ENCODE measurements at places on chromosomes 7 and 10.

DNA sequence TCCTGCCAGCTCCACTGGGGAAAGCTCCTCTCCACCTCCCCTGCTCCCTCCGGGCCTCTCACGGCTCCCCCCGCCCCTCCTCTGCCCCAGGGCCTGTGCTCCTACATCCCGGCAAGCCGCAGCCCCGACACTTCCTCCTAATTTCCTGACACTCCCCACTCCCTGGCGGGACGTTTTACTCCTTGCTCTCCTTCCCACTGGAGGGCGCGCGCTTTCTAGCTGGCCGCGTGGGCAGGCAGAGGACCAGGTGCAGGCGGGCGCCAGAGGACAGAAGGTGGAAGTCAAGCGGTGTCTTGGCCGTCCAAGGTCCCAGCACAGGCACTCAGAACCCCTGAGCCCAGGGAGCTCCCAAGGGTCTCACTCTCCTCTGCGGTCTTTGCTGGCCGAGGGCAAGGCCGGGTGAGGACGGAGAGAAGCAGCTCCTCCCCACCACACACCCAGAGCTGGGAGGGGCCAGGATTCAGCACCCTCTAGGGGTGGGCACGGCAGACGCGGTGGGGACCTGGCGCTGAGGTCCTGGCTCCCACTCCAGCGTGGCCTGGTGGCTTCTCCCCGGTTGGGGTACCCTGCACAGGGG lies 19.1 kb downstream of the ADAM8 start:
- peak; percentile 90 for DNase-seq

- DNase-seq: no peak
Observed at GRCh38 chr7:137593115-137593711, 249.7 kb upstream of the PTN start.

GRCh38 chr10:12984165-12984747 lies 17.3 kb downstream of the CCDC3 start:
- no peak for DNase-seq

GRCh38 chr7:63093481-63093880 lies 905.2 kb upstream of the ZNF722 start:
- no peak for DNase-seq

- no peak for DNase-seq
Observed at GRCh38 chr7:14734839-14735321, 167.7 kb downstream of the DGKB start.

GRCh38 chr10:96835899-96836298 lies 3.8 kb downstream of the LCOR start:
- DNase-seq: no peak

DNA sequence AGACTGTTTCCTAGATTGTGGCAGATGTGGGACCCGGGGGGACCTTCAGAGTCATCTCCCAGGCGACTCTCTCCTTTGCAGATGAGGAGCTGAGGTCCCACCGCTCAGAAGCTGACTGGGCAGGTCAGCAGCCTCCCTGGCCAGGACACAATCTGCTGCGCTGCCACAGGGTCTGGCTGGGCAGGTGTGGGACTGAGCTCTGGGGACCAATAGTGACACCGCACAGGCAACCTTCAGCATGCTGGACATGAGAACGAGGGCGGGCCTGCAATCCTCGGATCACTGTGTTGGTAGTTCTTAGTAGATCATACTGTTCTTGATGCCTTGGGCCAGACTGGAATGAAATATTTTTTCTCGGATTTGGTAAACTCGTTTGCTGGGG lies 20.5 kb upstream of the CRYGN start:
- no peak for DNase-seq

- no peak for DNase-seq
Observed at GRCh38 chr7:158125721-158126120, 461.9 kb downstream of the PTPRN2 start.

DNA sequence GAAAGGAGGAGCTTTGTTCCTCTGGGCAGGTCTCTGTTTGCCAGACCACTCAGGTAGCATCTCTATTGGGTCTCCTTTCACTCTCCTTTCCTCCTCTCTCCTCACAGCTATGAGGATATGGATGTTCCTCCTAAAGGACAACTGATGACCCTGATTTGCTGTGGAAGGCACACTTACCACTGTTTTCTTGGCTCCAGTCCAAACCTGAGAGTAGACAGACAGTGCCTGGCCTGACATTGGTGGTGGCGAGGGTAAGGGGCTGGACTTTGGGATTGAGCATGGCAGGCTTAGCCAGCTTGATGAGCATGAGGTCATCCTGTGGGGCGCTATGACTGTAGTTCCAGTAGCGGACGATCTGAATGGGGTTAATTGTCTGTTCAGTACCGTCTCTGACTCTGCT lies 3.6 kb downstream of the PRSS37 start:
- DNase-seq: no peak

- no peak for DNase-seq
Observed at GRCh38 chr7:123729218-123729578, 19.6 kb downstream of the WASL start.

DNA sequence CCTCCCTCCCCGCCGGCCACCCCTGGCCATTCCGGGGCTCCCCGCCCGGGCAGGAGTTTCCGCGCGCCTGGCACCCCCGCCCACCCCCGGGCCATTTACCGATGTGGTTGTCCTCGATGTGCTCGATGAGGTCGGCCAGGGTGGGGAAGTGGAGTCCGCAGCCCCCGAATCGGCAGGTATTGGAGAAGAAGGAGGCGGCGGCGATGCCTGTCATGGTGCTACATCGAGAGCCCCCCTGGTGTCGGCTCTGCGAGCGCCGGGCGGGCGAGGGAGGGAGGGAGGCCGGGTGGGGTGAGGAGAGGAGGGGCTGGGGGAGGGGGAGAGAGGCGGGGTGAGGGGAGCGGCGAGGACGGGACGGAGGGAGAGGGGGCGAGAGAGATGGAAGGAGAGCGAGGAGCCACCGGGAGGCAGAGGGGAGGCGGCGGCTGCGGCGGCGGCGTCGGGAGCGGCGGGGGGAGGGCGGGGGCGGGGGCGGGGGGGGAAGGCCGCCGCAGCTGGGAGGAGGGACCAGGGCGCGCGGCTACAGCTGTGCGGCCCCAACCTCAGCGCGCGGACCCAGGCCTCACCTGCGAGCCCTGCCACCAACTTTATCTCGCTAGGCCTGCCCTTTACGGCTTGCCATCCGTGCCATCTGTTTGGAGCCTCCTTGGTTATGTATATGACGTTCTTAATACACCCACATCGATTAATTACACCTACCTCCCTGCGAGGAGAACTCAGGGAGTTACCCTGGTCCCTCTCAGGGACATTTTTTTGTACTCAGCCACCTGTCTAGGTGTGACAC lies at the start of gene JAZF1:
Gene JAZF1, minus strand, starts transcription at position 432 of the 784 bp plus-strand sequence.
- peak; percentile 83 for DNase-seq

DNA sequence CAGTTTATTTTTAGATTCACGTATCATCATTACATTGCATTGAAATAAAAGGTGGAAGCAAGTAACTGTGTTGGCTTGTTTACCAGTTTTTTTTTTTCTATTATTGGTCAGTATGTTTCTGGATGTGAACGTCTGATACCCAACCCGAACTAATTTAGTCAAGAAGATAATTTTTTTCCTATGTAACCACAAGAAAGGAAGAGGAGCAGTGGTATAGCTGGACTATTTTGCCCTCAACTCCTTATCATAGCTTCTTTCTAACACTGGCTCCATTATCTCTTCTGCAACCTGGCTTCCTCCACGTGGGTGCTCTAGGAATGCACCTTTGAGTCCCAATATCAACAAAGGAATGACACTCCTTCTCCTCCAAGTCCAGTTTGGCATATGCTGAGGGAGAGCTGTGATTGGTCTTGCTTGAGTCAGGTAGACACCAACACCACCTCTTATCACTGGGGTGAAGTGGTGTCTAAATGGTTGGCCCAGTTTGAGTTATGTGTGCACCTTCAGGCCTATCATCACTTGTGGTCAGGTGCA lies 29.4 kb downstream of the OR9A2 start:
- no peak for DNase-seq

DNA sequence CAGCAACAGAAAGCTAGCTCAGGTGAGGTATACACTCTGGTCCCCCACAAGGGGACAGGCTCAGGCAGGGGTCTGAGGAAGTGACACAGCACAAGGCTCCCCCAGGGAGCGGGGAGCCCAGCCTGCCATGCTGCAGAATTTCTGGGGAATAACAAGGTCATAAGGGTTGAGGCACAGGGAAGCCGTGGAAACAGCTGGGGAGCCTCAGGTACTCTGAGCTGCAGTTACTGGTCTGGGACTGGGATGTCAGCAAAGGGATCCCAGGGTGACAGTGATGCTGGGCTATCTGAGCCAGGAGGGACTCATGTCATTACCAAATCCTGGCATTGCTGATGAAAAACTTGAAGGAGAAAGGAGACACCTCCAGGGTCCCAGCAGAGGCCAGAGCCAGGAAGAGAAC lies 64.4 kb upstream of the NANOS1 start:
- no peak for DNase-seq

- DNase-seq: no peak
Observed at GRCh38 chr7:135792866-135793265, 44.3 kb upstream of the FAM180A start.

- DNase-seq: no peak
Observed at GRCh38 chr10:128766915-128767314, 640.7 kb upstream of the MKI67 start.

DNA sequence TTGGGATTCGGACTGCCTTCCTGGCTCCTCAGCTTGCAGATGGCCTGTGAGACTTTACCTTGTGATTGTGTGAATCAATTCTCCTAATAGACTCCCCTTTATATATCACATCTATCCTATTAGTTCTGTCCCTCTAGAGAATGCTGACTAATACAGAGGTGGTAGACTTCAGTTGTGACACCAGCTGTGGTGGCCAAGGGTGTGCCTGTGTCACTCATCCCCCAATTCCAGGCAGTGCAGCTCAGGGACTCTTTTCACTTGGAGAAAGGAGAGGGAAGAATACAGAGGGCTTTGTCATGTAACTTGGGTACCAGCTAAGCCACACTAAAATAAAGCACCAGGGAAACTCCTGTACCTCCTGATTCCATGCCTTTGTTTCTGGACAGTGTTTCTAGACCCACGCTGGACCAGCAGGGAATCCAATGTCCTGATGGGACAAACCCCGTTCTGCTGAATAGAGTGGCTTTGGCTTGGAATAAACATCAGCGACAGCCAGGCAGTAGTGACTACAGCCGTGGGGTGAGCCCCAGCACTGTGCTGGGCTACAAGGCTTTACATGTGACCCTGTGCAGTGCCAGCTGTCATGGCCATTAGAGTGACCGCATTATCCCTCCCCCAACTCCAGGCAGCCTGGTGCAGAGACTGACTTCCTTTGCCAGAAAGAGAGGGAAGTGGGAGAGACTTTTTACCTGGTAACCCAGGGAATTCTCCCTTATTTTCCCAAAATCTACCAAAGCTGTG lies 233.6 kb downstream of the ANK3 start:
- DNase-seq: no peak

DNA sequence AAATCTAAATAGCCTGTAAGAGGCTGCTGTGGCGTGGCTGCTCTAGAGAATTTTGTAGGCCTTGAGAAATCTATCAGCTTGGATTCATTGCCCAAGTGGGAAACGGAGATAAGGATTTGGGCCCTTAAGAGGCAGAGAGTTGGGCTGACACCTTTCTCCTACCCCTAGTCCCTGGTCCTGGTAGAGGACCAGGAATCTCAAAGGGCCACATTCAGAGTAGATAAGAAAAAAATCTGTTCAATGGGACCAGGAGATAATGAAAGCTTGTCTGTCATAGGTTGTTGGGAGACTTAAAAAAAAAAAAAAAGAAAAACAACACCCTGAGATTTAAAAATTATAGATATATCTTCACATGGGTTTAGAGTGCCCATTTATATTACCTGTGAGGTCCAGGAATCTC lies 17.8 kb downstream of the TMEM209 start:
- no peak for DNase-seq

DNA sequence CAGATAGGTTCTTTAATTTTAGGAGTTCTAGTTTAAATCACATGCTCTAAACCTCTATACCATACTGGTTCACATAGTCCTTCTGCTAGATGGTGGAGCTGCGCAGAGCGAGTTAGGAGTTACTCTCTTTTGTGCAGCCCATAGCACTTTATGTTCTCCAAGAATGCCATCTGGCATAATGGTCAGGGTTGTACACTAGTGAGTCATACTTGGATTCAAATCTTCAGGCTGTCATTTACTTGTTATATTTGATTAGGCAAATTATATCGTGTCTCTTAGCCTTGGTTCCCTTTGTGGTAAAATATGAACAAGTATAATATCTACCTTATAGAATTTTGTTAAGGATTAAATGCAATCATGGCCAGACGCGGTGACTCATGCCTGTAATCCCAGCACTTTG lies 1078.3 kb downstream of the NRG3 start:
- DNase-seq: no peak

GRCh38 chr7:150858236-150859197 lies 6.2 kb downstream of the AOC1 start:
- no peak for DNase-seq

DNA sequence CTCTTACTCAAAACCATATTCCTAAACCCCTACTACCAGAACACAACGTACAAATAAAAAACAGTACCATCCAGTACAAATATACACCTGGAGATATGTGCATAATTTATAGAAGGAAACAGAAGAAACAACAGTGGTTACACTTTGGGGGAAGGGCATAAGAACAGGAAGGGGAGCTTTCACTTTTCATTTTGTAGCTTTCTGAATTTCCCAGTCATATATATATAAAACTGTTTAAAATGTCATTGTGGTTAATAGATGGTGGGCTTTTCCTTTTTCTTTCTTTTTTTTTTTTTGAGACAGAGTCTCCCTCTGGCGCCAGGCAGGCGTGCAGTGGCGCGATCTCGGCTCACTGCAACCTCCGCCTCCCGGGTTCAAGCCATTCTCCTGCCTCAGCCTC lies 47.2 kb downstream of the MALSU1 start:
- no peak for DNase-seq

GRCh38 chr7:27899601-27900000 lies 159.6 kb downstream of the TAX1BP1 start:
- no peak for DNase-seq

GRCh38 chr7:4006687-4007086 lies 675.4 kb upstream of the FOXK1 start:
- DNase-seq: no peak

GRCh38 chr7:38025815-38026214 lies 105.4 kb downstream of the EPDR1 start:
- DNase-seq: no peak

GRCh38 chr10:95537542-95537927 lies 23.6 kb downstream of the SORBS1 start:
- DNase-seq: no peak

- DNase-seq: no peak
Observed at GRCh38 chr7:78953090-78953489, 500.4 kb downstream of the MAGI2 start.

GRCh38 chr10:62098278-62099121 lies 170.1 kb downstream of the RTKN2 start:
- DNase-seq: no peak

GRCh38 chr7:54336800-54337199 lies 205.4 kb upstream of the VSTM2A start:
- no peak for DNase-seq

- DNase-seq: no peak
Observed at GRCh38 chr10:7054915-7055314, 355.9 kb downstream of the SFMBT2 start.

- DNase-seq: no peak
Observed at GRCh38 chr7:514651-515598, 4.7 kb downstream of the PDGFA start.

- peak; percentile 62 for DNase-seq
Observed at GRCh38 chr7:85184599-85185423, 2.0 kb downstream of the SEMA3D start.

- DNase-seq: no peak
Observed at GRCh38 chr7:129690701-129691100, 79.2 kb downstream of the NRF1 start.

GRCh38 chr7:77413128-77413527 lies 3.0 kb downstream of the GSAP start:
- DNase-seq: no peak
